Type B pancreatic cell (in vitro differentiated cells): ENCODE measurements at places on chromosomes 5 and 9.

GRCh38 chr5:43773478-43773844 lies 170.5 kb downstream of the NNT start:
- DNase-seq: no peak

DNA sequence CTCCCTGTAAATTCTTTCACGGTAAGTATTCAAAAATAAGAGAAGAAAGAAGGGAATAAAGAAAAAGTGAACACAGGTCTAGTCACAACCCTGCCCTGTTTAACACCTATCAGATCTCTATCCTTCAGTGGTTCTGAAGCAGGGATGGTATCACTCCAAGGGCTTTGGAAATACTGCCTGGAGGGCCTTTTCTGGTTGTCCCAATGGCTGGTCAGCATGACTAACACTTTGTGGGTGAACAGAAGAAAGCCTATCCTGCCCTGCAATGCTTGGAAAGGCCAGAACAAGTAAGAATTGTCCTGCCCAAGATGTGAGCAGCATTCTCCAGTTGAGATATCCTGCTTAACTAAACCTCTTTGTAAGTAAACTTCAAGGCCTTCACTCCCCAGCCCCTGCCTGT lies 124.9 kb downstream of the TMEM167A start:
- DNase-seq: no peak

- no peak for DNase-seq
Measured at GRCh38 chr5:3599226-3600105, 3.8 kb downstream of the IRX1 start.

DNA sequence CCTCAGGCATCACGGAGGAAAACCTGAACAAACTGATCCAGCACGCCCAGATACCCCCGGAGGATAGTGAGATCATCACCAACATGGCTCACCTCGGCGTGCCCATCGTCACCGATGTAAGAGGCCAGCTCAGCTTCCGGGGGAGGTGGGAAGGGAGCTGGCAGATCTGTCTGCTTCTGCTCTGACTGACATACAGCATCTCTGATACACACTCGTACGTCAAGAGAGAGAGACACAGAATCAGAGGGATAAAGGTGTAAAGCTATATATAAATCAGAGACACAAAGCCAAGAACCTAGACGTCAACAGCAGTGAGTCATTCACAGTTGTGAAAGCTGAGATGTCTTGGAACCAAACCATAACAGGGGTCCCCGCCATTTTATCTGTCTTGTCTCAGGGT lies 30.1 kb upstream of the CFAP157 start:
- no peak for DNase-seq

GRCh38 chr5:139738193-139739149 lies 57.1 kb upstream of the PSD2 start:
- no peak for DNase-seq

GRCh38 chr5:160173-160510 lies 31.2 kb upstream of the LRRC14B start:
- DNase-seq: no peak

- no peak for DNase-seq
Measured at GRCh38 chr9:136437839-136438547, 1.7 kb downstream of the INPP5E start.

GRCh38 chr5:158816011-158816696 lies 283.6 kb downstream of the EBF1 start:
- no peak for DNase-seq

- DNase-seq: no peak
Measured at GRCh38 chr5:135126688-135127438, 92.8 kb upstream of the PITX1 start.

GRCh38 chr9:89281106-89281505 lies 29.9 kb upstream of the CKS2 start:
- no peak for DNase-seq

- DNase-seq: no peak
Measured at GRCh38 chr9:136339173-136339957, 12.0 kb downstream of the GPSM1 start.

DNA sequence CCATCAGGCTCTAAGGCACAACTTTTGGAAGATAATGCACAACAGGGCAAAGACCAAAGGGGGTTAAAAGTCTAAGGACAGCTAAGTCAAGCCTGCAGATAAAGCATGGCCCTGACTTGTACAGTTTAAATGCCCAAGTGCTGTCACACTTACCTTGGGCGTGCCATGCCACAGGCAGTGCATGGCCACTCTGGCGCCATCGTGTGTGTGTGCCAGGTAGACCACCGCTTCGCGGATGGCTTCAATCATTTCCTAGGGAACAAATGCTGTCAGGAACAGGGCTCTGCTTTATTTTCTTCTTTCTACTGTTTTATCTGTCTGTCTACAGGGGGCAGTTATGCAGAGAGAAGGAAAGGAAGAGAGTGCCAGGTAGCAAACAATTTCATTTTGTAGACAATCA lies 19.3 kb downstream of the PUM3 start:
- no peak for DNase-seq

GRCh38 chr9:91419222-91420191 lies 4.1 kb downstream of the NFIL3 start:
- no peak for DNase-seq

DNA sequence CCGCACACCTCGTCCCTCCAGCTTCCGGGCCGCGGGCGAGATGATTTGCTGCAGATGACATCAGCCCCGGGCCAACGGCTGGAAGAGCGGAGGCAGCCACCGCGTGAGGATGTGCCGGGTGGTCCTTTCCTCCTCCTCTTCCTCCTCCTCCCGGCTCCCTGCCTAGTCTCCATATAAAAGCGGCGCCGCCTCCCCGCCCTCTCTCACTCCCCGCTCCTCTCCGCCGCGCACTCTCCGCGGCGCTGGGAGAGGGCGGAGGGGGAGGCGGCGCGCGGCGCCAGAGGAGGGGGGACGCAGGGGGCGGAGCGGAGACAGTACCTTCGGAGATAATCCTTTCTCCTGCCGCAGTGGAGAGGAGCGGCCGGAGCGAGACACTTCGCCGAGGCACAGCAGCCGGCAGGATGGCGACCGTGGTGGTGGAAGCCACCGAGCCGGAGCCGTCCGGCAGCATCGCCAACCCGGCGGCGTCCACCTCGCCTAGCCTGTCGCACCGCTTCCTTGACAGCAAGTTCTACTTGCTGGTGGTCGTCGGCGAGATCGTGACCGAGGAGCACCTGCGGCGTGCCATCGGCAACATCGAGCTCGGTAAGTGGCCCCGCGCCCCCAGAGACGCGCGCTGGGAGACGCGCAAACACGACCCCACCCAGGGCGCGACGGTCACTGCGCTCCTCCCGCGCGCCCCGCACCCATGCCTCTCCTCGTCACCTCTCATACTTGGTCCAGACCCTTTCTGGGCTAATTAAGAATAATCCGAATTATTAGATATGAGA lies at the start of gene MAP1B:
Gene MAP1B, plus strand, starts transcription at position 345 of the 770 bp plus-strand sequence. Its CDS starts 57 bp downstream, at position 402.
- DNase-seq: peak; percentile 83

DNA sequence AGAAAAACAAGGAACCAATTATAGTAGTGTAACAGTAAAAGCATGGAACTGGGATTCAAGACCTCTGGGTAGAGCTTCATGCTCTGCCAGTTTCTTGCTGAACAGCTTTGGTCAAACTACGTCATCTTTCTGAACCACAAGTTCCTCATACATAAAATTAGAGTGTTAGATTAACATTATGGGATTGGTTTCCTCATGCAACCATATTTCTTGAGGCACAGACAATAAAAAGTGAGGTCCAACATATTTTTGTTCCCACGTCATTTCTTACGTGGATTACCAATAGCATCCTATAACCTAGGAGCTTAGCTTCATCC lies 354.8 kb downstream of the TMEM232 start:
- DNase-seq: no peak

GRCh38 chr9:93463638-93464248 lies 10.4 kb upstream of the FAM120AOS start:
- DNase-seq: no peak

- DNase-seq: no peak
Measured at GRCh38 chr9:88092797-88093331, 45.4 kb downstream of the SPATA31C2 start.

GRCh38 chr9:132531195-132531594 lies 51.2 kb upstream of the BARHL1 start:
- no peak for DNase-seq

DNA sequence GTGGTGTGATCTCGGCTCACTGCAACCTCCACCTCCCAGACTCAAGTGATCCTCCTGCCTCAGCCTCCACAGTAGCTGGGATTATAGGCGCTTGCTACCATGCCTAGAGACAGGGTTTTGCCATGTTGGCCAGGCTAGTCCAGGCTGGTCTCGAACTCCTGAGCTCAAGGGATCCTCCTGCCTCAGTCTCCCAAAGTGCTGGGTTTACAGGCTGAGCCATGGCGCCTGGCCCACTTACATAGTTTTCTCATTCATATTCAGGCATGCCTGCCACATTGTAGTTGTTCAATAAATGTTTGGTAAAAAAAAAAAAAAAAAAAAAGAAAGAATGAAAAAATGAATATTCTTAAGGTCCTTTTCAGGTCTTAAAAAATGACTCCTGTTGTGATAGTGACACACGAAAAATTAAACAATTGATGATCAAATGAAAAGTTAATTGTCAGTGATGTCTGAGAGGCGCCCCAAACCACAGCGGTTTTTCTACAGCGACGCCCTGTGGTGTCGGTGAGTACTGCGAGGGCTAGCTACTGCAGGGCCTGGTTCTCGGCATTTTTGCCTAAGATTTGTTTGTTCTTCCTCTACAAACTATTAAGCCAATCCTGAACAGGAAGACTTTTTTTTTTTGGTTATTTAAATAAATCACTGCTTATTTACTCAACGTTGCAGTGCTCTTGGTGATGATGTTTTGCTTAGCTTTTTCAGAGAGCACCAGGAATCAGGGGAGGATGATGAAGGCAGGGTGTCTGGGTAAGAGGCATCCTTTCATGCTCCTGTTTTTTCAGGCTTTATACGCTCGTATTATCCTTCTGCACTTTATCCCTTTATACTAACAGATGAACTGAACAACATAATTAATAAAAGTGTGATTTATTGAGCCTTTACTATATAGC lies 67.0 kb upstream of the DPYSL3 start:
- no peak for DNase-seq

DNA sequence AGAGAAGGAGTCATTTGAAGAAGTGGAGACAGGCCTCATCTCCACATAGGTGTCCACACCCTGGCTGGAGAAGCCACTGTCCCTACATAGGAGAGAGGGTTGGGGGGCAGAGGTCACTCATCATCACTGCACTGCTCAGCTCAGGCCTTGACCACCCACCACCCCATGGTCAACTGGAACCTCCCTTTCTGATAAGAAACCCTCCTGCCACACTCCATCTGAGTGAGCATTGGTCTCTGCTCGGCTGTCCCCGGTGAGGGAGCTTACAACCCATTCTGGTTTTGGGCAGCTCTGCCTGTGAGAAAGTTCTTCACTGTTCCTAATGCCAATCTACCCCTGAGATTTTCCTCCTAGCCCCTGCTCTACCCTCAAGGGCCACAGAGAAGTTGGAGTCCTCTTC lies 28.8 kb downstream of the CSF1R start:
- DNase-seq: no peak

DNA sequence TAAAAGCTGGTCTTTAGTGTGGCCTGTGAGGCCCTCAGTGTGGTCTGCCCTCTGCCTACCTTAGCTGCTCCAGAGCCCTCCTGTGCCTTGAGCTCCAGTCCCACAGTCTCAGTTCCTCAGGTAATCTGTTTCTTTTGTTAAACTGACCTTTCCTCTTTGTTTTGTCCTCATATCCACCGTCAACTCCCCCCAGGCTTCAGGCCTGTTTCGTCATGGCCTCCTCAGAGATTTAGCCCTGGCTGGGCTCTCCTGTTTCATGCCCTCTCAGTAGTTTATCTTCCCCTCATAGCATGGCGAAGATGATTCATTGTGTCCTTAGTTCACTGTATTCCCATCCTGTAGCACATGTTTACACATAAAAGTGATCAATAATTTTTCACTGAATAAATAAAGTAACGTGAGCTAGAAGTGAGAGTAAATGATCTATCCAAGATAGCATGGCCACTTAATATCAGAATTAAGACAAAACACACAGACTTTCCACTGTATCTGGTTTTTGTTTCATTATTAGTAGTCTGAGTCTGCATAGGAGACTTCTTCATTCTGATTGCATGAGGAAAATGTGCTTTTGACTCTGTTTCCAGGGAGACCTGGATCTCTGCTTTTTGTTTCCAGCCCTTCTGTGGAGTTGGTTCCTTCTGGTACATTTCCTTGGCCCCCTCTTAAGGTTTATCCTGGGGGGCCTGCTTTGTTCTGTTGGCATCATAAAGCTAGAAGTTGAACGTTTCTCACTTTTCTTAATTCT lies 70.5 kb downstream of the SNX24 start:
- no peak for DNase-seq

GRCh38 chr5:98770209-98770910 lies 3.1 kb upstream of the RGMB start:
- no peak for DNase-seq

GRCh38 chr5:174723315-174723978 lies 935 bp upstream of the MSX2 start:
- DNase-seq: no peak

DNA sequence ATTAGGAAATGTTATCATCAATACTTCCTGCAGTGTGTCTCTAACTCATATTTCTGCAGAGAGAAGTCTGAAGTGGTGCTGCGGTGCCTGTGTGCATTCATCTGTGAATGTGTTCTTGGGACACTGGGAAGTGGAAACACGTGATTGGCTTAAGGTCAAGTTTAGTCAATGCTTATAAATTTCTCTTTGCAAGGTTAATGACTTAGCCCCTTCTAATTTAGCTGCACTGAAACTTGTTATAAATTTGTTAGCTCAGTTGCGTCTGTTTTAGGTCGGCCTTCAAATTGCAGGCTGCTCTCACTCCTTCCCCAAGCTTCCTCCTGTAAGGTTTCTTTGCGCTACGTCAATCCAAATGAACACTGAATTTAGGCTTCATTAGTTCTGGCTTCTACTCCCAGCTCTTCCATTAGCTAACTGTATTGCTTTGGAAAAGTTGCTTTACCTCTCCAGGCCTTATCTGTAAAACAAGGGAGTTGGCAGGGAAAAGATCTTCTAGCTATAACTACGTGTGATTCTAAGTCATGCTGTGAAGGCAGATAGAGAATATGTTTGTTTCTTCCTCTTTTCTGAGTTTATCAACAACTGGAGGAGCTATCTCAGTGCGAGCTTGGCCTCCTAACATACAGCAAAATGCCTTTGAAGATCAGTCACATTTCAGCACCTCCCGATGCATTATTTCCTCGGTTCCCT lies 341.8 kb downstream of the NFIB start:
- no peak for DNase-seq

- no peak for DNase-seq
Measured at GRCh38 chr5:3695818-3696217, 100.2 kb downstream of the IRX1 start.

DNA sequence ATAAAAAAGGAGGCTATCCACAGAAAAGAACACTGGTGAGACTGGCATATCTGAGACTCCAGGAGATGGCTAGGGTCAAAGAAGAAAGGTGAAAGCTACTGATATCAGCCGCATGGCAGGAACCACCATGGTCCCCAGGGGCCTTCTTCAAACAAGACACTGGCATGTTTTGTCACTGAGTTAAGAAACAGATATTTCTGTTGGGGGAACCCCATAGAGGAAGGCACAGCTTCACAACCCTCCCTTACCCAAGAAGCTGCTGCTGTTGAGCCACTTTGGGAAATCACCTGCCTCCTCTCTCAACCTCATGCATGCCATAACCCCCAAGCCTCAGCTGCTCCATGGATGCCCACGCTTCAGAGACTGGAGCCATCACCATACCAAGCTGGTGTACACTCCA lies 13.3 kb upstream of the BTNL3 start:
- DNase-seq: no peak
